ENCODE measurements at places on chromosomes 1 and 21. TPM values are rescaled to one million over a fixed set of nuclear protein-coding genes. Genes with fewer than 3 reads are reported as not detected.

YARS1 gene
- total RNA-seq: 110 TPM

FAAH gene
- total RNA-seq: 38.6 TPM

SMYD3 gene
- total RNA-seq: 31.9 TPM

PRKAA2 gene
- 8.6 TPM for total RNA-seq

MYCL gene
- 21.3 TPM for total RNA-seq

Data from progenitor cell of endocrine pancreas (in vitro differentiated cells).